ENCODE measurements at places on chromosomes 13 and 19.

DNA sequence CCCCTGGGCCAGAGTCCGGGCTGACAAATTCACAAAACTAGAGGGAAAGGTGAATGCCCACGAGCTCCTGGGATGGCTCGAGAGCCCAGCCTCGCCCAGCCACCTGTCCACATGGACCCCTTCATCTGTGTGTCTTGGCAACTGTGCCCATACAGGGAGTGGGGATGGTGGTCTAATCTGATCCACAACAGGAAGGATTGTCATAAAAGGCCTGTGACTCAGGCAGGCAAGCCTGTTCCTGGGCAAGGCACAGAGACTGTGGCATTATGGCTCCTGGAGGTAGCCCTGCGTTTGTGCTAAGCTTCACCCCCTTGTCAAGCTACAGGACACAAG is 20.0 kb downstream of the CAPS start:
- no peak for DNase-seq

GRCh38 chr13:39129213-39129612 is 91.0 kb downstream of the NHLRC3 start:
- DNase-seq: no peak

DNA sequence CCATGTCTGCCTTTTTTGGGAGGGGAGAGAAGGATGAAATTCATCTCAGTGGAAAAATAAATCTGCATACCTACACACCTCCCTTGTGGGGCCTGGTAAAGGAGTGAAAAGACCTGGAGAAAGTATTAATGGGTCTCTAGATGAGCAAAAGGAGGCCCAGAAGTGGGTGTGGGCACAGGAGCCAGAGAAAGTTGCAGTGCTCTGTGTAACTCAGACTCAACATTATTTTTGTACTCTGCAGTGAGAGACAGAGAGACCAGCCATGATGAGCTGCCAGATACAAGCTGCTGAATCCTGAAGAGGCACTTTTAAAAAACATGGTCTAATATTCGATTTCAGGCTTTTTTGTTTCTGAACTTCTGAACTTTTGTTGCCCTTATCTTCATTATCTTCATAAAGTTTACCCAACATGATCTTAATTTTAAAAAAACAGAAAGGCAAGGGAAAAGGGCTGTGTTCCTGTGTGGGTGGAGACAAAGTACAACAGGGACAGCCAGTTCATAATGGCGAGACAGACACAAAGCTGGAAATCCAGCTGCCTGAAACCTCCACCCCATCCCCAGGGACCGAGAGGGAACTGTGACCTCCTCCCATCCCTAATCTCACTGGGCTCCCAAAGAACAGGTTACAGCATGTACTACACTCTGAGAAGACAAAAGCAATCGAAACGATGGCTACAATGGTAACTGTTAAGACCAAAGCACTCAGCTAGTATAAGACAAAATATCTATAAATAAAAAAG is 77.2 kb downstream of the KLF12 start:
- DNase-seq: no peak

- DNase-seq: no peak
Measured at GRCh38 chr13:80979035-80979641, 638.2 kb upstream of the SPRY2 start.

GRCh38 chr13:43770871-43771270 is 15.9 kb downstream of the ENOX1 start:
- no peak for DNase-seq

GRCh38 chr19:23946569-23946968 is 31.9 kb downstream of the ZNF726 start:
- no peak for DNase-seq

GRCh38 chr13:71117920-71118319 is 749.1 kb downstream of the DACH1 start:
- DNase-seq: no peak

DNA sequence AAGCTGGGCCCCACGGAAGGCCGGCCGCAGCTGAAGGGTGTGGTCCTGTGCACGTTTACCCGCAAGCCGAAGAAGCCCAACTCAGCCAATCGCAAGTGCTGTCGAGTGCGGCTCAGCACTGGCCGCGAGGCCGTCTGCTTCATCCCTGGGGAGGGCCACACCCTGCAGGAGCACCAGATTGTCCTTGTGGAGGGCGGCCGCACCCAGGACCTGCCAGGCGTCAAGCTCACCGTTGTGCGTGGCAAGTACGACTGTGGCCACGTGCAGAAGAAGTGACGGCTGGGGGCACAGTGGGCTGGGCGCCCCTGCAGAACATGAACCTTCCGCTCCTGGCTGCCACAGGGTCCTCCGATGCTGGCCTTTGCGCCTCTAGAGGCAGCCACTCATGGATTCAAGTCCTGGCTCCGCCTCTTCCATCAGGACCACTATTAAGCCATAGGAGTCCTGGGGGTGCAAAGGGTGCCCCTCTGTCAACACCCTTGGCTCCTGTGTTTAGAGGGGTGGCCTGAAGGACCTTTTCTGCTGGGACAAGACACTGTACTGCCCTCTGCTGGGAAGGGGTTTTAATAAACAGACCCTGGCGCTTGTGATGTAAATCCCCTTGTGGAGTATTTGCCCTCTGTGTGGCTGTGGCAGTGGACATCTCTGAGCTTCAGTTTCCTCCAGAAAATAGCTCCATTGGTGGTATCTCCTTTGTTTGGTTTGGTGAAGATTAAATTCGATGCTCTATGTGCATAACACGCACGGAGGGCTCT is 1.9 kb downstream of the MRPS12 start:
- no peak for DNase-seq

- DNase-seq: no peak
Measured at GRCh38 chr19:51511353-51511752, 9.8 kb upstream of the SIGLEC12 start.

- DNase-seq: no peak
Measured at GRCh38 chr19:48569814-48570213, 17.8 kb downstream of the SULT2B1 start.
